ENCODE measurements at places on chromosomes 16 and 17.

GRCh38 chr17:74642995-74643394 is 19.5 kb upstream of the CD300E start:
- H3K36me3 ChIP-seq, result no peaks in the 10 kb centered on the region
- no peak overlapping the region for H3K4me3 ChIP-seq
- DNase-seq, result no peak
- no peak overlapping the region for H3K27ac ChIP-seq
- H3K27me3 ChIP-seq, result no peaks in the 10 kb centered on the region

GRCh38 chr17:21275579-21276263 is 8.8 kb upstream of the MAP2K3 start:
- H3K36me3 ChIP-seq, result no peaks in the 10 kb centered on the region
- no peaks in the 10 kb centered on the region for H3K27me3 ChIP-seq
- H3K4me3 ChIP-seq, result peak overlapping the region; percentile 42
- peak overlapping the region; percentile 12 for H3K27ac ChIP-seq

DNA sequence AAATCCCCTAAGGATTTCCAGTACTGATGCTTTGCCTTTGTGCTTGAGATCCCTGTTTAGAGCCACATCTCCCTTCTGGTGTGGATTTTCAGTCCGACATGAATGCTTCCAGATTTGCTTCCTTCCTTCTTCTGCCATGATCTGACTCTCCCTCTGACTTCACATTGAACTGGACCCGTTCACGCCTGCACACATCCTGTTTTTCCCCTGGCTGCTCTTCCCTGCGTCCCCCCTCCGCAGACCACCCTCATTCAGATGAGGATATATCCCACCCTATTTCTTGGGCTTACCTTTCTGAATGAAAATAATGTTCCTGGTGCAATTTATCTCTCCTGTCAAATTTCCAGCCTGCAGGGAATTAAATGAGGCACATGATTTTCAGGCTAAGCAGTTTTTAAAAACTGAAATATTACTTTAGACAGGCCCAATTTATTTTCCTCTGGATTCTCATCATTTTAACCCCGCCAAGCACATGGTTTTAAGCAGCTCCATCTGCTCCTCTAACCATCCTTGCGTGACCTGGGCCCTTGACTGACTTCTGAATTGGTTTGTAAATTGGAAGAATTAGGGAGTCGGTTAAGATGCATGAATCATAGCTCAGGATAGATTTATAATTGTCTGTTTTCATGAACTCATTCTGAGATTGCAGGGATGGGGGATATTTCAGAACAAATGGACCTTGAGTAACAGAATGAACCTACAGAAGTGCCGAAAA is 59.2 kb downstream of the BMERB1 start:
- no peaks in the 10 kb centered on the region for H3K36me3 ChIP-seq
- H3K27me3 ChIP-seq, result no peaks in the 10 kb centered on the region
- H3K4me3 ChIP-seq, result no peak overlapping the region
- H3K4me1 ChIP-seq, result no peaks in the 10 kb centered on the region

GRCh38 chr17:49218941-49219913 is 8.7 kb downstream of the ABI3 start:
- no peaks in the 10 kb centered on the region for H3K36me3 ChIP-seq
- H3K4me1 ChIP-seq, result peaks cover 6% of the 10 kb centered on the region
- H3K4me3 ChIP-seq, result no peak overlapping the region
- no peak overlapping the region for H3K27ac ChIP-seq
- H3K27me3 ChIP-seq, result no peaks in the 10 kb centered on the region

- no peak overlapping the region for H3K4me3 ChIP-seq
- H3K27ac ChIP-seq, result no peak overlapping the region
- no peaks in the 10 kb centered on the region for H3K36me3 ChIP-seq
- no peak for DNase-seq
- no peaks in the 10 kb centered on the region for H3K4me1 ChIP-seq
Measured at GRCh38 chr16:75188832-75189477, 18.0 kb downstream of the CTRB2 start.

DNA sequence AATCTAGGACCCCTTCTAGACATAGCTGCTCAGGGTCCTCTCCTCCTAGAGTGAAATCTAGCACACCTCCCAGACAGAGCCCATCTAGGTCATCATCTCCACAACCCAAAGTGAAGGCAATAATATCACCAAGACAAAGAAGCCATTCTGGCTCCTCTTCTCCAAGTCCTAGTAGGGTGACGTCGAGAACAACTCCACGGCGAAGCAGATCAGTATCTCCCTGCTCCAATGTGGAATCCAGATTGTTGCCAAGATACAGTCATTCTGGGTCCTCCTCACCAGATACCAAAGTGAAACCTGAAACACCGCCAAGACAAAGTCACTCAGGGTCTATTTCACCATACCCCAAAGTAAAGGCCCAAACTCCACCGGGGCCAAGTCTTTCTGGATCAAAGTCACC is 10.7 kb downstream of the SRRM2 start:
- DNase-seq, result no peak
- no peak overlapping the region for H3K4me3 ChIP-seq
- no peaks in the 10 kb centered on the region for H3K27me3 ChIP-seq
- H3K36me3 ChIP-seq, result peaks cover 96% of the 10 kb centered on the region

- H3K36me3 ChIP-seq, result no peaks in the 10 kb centered on the region
- DNase-seq, result no peak
- no peak overlapping the region for H3K27ac ChIP-seq
- no peak overlapping the region for H3K4me3 ChIP-seq
Measured at GRCh38 chr16:75965504-75966374, 239.4 kb upstream of the CPHXL start.

GRCh38 chr16:14649816-14650215 is 17.1 kb downstream of the BFAR start:
- H3K4me1 ChIP-seq, result no peaks in the 10 kb centered on the region
- no peak for DNase-seq
- no peak overlapping the region for H3K4me3 ChIP-seq
- H3K27ac ChIP-seq, result no peak overlapping the region

GRCh38 chr17:81346090-81346907 is 49.0 kb upstream of the BAHCC1 start:
- peak overlapping the region; percentile 85 for H3K4me3 ChIP-seq
- H3K27ac ChIP-seq, result peak overlapping the region; percentile 89
- H3K4me1 ChIP-seq, result peaks cover 16% of the 10 kb centered on the region
- H3K27me3 ChIP-seq, result no peaks in the 10 kb centered on the region

DNA sequence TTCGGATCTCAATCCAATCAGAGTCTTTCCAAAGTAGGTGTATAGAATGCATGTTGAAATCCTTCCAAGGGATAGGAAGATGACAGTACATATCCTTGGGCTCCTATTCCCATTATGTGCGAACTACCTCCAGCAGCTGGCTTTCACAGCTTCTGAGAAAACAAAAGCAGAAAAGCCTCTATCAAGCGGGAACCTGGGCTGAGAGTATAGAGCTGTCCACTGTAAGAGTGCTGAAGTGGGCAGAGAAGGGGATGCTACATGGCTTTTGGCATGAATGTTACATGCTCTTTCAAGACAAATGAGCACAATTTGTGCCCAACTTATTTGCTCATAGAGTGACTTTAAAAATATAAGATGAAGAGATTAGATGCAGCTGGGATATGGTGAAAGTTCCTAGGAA is 993.5 kb downstream of the CDH8 start:
- no peaks in the 10 kb centered on the region for H3K36me3 ChIP-seq
- DNase-seq, result no peak
- H3K4me3 ChIP-seq, result no peak overlapping the region
- no peak overlapping the region for H3K27ac ChIP-seq
- no peaks in the 10 kb centered on the region for H3K27me3 ChIP-seq
- no peaks in the 10 kb centered on the region for H3K4me1 ChIP-seq

- no peaks in the 10 kb centered on the region for H3K4me1 ChIP-seq
- peaks cover 6% of the 10 kb centered on the region for H3K36me3 ChIP-seq
- no peak overlapping the region for H3K4me3 ChIP-seq
- DNase-seq, result no peak
Measured at GRCh38 chr16:69794486-69794885, 32.4 kb downstream of the WWP2 start.

DNA sequence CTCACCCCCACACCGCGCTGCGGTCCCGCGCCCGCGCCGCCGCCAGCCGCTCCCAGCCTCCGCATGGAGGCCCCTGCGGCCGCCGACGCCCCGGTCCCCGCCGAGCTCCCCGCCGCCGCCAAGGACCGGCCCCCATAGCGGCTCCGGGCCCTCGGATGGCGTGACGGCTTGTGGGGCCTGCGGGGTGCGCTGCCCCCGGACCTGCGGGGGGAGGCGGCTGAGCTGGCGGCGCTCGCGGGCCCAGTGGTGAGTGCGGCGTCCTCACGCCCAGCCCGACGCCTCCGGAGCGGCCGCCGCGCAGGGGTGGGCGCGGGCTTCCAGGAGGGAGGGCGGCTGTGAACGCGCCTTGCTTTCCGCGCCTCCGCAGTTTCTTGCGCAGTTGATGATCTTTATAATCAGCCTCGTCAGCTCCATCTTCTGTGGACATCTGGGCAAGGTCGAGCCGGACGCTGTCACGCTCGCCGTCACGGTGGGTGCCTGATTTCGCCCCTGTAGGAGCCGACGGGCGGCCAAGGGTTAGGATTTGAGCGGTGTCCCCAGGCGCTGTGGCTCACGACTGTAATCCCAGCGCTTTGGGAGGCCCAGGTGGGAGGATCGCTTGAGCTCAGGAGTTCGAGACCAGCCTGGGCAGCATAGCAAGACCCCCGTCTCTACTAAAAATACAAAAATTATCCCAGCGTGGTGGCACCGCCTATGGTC is 46.4 kb downstream of the SLC47A1 start:
- no peaks in the 10 kb centered on the region for H3K27me3 ChIP-seq
- peak overlapping the region; percentile 29 for H3K4me3 ChIP-seq
- no peaks in the 10 kb centered on the region for H3K36me3 ChIP-seq
- no peaks in the 10 kb centered on the region for H3K4me1 ChIP-seq

- peaks cover 4% of the 10 kb centered on the region for H3K36me3 ChIP-seq
- H3K27ac ChIP-seq, result no peak overlapping the region
- H3K27me3 ChIP-seq, result no peaks in the 10 kb centered on the region
- no peak overlapping the region for H3K4me3 ChIP-seq
- no peaks in the 10 kb centered on the region for H3K4me1 ChIP-seq
Measured at GRCh38 chr16:405548-406506, 4.1 kb downstream of the DECR2 start.

Data from pancreas (tissue), 10 donors.